ENCODE measurements at places on chromosomes 5 and 9.

DNA sequence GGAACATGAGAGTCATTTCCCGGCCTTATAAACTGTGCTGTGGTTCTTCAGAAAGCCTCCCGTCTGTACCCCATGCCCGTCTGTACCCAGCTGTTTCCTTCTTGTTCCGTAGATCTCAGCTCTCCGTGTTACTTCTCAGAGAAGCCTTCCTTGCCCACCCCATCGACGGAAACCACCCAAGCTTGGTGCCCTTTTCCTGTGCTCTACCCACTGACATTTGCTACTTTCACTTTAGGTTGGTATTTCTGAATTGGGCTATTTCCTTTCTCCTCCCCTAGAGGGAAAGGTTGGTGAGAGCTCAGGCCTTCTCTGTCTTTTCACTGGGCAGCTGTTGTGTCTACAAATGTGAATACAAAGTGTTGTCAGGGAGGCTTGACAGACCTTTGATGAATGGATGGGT lies 764.5 kb upstream of the ADAMTS16 start:
- DNase-seq, result no peak

DNA sequence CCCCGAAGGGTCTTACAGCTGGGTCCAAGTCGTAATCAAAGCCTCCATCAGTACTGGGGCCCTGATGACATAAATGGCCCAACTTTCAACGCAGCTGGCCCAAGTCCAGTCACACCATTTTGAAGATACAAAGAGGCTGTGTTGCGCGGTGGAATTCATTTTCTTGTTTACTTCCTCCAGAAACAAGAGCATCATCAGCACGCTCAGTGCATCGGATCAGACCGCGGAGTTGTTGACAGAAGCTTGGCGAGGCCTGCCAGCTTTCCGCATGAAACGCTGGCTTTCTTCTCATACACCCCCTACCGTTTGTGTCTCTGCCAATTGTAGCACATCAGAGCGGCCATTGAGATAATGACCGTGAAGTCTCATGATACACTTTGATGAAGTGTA lies 101.7 kb upstream of the SPATA31D4 start:
- DNase-seq, result no peak

DNA sequence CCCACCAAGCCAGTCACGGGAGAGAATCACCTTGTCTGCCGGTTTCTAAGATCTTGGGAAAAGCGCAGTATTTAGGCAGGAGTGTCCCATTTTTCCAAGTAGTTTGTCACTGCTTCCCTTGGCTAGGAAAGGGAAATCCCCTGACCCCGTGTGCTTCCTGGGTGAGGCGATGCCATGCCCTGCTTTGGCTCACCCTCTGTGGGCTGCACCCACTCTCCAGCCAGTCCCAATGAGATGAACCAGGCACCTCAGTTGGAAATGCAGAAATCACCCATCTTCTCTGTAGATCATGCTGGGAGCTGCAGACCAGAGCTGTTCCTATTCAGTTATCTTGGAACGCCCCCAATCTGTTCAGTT lies 116.9 kb downstream of the RAB3C start:
- DNase-seq, result no peak

GRCh38 chr9:130024597-130024994 lies 18.4 kb downstream of the FNBP1 start:
- no peak for DNase-seq

- DNase-seq, result no peak
Observed at GRCh38 chr9:78994471-78994870, 577.3 kb upstream of the TLE4 start.

GRCh38 chr5:157596487-157596886 lies 20.9 kb upstream of the ADAM19 start:
- no peak for DNase-seq

GRCh38 chr5:125326150-125326510 lies 579.7 kb upstream of the ZNF608 start:
- DNase-seq, result no peak

- no peak for DNase-seq
Observed at GRCh38 chr5:178793151-178793550, 62.7 kb upstream of the ZNF354A start.

DNA sequence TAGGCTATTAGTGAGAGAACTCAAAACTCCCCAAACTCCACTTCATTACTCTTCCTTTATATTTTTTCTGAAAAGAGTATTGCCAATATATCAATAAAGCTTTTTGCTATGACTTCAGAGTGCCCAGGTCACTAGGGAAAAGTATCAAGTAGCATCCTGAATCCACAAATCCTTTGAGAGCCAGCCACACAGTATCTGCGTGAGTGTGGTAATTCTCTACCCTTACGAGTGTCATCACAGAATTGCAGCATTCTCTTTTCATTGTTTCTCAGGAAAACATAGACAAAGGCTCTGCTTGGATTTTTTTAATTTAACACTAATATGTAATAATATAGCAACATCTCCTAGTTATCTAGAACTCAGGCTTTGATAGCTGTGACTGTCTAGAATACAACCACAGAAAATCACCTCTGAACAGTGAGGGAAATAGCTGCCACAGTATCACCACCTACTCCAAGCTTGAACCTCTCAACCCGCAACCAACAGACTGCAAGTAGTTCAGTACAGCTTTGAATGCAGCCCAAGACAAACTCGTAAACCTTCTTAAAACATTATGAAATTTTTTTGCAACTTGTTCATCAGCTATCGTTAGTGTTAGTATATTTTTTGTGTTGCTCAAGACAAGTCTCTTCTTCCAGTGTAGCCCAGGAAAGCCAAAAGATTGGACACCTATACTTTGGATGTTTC lies 79.3 kb upstream of the CCDC152 start:
- DNase-seq, result no peak

DNA sequence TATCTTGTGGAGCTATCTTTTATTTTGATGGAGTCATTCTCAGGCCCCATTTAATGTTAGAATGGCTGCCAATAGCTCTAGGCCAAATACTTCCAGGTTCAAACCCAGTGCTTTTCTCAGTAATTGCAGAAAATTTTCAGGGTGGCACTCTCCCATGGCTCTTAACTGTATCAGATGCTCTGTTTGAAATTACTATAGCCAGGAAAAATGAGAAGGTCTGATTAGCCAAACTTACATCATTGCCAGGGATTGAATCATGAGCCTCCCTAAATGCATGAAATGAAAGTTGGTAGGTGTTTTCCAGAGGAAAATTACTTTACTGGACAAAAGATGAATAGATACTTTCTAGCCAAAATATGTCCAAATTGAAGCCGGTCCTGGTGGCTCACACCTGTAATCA lies 404.8 kb downstream of the MAT2B start:
- no peak for DNase-seq

GRCh38 chr5:157506066-157506590 lies 46.1 kb downstream of the NIPAL4 start:
- DNase-seq, result no peak

- peak; percentile 85 for DNase-seq
Observed at GRCh38 chr9:110440172-110440571, 102.5 kb upstream of the TXNDC8 start.

DNA sequence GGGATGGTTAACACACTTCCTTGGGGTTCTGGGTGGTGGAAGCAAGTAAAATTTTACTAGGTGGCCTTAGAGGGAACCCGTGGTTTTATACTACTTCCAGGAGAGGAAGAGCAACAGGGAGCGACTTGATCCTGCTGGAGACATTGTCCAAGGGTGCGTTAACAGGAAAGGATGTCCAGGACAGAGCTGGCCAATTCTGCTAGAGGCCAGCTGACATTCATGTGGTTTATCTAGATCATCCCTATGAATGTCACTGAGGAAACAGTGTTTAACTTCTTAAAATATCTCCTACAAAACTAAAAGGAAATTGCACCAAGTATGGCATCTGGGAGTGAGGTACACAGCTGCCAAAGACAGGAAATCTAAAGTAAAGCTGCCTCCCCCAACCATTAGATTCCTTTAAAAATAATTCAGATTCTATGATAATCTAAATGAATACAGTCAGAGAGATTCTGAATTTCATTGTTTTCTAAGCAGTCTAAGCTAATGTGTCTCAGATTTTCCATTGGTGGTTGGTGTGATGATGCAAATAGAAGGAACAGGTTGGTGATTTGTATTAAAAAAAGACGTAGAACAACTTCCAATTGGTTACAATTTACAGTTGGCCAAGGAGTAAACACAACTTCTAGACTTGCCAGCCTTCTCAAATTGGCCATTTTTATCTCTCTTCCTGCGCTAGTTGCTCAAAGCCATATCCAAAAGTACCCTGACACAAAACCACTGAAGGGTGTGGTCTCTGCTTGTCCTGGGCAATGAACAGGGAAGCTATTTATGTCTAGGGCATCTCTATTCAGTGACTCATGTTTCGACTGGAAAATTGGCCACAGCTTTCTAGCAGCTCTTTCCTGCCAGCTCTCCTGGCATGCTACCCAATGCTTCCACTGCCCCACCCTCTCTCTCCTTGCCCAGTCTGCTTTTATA lies 574.7 kb upstream of the MEF2C start:
- DNase-seq, result peak; percentile 44

GRCh38 chr9:136051453-136051836 lies 43.6 kb downstream of the NACC2 start:
- DNase-seq, result no peak

GRCh38 chr5:179927824-179928223 lies 20.1 kb upstream of the TBC1D9B start:
- DNase-seq, result no peak

DNA sequence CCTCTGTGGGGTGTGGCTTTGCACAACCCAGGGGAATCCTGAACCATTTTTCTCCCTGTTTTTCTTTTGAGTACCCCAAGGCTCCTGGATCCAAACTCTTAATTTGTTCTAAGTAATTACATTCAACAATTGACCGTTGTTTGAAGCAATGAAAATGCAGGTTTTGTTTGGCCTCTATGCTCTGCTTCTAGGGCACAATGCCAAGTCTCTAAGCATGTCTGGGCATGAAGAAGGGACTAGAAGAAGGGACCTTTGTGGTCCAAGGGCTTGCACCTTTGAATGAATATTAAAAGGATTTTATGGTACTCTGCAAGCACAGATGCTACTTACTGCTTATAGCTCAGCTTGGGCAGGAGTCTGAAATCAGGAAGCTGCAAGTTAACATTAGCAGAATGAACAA lies 6.6 kb upstream of the ENC1 start:
- DNase-seq, result no peak

- DNase-seq, result no peak
Observed at GRCh38 chr9:27110181-27110580, 1.2 kb downstream of the TEK start.

- DNase-seq, result no peak
Observed at GRCh38 chr5:32413466-32414263, 30.9 kb downstream of the ZFR start.

- no peak for DNase-seq
Observed at GRCh38 chr9:68808338-68808890, 103.4 kb downstream of the PIP5K1B start.

DNA sequence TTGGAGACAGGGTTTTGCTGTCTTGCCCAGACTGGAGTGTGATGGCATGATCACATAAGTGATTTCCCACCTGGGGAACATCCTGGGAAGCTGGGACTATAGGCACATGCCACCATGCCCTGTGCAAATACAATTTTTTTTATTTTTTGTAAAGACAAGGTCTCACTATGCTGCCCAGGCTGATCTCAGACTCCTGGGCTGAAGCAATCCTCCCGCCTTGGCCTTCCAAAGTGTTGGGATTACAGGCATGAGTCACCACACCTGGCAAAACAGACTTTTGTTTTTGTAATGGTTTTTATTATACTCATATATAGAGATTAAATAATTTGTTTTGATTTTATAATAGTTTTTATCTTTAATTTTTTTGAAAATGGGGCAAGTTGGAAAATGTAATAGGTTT lies 14.7 kb downstream of the DNAJC25 start:
- no peak for DNase-seq

DNA sequence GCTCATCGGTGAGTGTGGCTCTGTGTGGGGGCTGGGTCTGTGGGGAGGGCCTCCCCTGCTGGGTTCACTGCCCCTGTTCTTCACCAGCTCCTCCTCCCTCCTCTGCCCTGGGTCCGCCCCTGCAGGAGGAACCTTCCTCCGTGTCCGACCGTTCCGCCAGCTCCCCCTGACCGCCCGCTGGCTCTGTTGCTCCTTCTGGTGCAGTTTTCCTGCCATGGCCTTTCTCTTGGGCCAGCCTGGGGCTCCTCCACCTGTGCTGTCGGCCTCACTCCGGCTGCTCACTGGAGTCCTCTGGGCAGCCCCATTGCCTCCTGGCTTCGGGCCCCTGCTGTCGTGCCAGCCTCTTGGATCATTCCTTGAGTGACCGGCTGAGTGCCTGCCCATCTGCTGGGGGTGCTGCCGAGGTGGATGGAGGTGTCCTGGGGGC lies 12.3 kb downstream of the RNU6ATAC start:
- DNase-seq, result no peak

DNA sequence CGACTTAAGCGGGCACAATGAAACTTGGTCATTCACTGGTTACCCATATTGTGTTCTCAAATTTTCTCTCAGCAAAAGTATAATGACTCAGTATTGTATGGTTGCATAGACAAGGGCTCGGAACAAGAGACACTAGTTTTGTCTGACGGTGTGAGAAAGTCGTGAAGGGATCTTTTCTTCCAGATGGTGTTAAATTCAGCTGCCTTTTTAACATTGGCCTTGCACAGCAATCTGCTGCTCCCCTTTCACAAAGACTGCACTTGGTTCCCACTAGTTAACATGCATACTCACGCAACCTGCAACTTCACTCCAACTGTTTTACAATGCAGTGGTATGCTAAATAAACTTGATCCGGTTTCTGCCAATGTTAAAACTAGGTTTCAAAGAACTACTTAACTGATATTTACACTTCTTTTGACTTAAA lies 219.2 kb downstream of the MEF2C start:
- no peak for DNase-seq

- no peak for DNase-seq
Observed at GRCh38 chr9:6590772-6591384, 54.7 kb downstream of the GLDC start.

DNA sequence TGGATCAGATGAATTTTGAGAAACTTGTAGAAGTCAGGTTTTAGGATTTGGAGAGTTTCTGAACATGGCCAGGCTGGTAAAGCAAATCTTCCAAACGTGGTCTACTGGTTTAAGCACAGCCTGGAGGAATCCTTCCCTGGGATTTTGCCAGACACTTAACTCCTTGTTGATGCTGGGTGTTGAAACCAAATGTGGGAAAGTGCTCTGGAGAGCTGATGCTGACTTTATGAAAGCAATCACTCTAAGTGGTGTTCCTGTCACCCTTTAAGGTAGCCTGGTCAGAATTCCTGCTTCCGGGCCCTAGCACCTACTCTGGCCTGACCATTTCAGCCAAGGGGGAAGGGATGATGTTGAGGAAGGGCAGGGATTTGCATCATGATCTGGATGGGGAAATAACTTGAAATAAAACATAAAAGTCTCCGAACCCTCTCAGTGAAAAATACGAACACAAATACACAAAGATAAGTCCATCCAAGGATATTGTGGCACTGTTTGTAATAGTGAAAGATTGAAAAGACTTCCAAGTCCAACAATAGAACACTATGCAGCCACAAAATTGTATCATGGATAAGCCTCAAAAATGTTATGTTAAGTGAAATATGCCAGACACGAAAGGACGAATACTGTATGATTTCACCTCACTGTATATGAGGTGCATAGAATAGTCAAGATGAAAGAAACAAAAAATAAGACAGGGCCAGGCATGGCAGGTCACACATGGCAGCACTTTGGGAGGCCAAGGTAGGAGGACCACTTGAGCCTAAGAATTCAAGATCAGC lies 57.7 kb downstream of the PDE6A start:
- no peak for DNase-seq

GRCh38 chr5:1853531-1853930 lies 29.2 kb downstream of the IRX4 start:
- no peak for DNase-seq

Measured in AG09309 (cell line).